ENCODE measurements at places on chromosomes 16 and 17.

- DNase-seq = no peak
Observed at GRCh38 chr17:8556074-8556473, 74.5 kb downstream of the MYH10 start.

GRCh38 chr17:50414808-50415207, 11.2 kb upstream of the ACSF2 start:
- DNase-seq = no peak

GRCh38 chr16:13923703-13924298, 3.8 kb downstream of the ERCC4 start:
- peak; percentile 55 for DNase-seq

GRCh38 chr16:79395591-79395990, 204.9 kb downstream of the MAF start:
- DNase-seq = no peak

GRCh38 chr17:42744283-42744805, 496 bp downstream of the EZH1 start:
- peak; percentile 44 for DNase-seq

GRCh38 chr16:48000622-48001021, 155.2 kb downstream of the ABCC12 start:
- DNase-seq = no peak

- DNase-seq = no peak
Observed at GRCh38 chr16:73049091-73049490, 1.2 kb upstream of the ZFHX3 start.

- no peak for DNase-seq
Observed at GRCh38 chr16:619476-620100, 11.2 kb upstream of the WFIKKN1 start.

DNA sequence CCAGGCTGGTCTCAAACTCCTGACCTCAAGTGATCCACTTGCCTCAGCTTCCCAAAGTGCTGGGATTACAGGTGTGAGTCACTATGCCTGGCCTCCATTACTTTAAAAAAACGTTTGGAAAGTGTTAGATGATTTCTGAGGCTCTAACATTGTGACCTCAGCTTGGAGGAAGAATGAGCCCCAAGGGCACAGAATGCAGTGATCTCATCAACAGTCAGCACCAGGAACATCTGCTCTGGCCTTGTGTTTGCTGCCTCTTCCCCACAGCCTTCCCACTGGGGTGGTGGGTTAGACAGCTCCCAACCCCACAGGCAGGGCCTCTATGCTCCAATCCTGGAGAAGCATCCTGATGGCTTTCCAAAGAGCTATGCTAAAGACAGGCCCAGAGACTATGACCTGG, 37.7 kb upstream of the SREBF1 start:
- DNase-seq = peak; percentile 56

All from fibroblast of gingiva (primary cell).